ENCODE measurements at places on chromosomes 16 and 17. TPM values are rescaled to one million over a fixed set of nuclear protein-coding genes. Genes with fewer than 3 reads are reported as not detected.

GRCh38 chr17:72409405-72410002, 288.7 kb downstream of the SOX9 start:
- peaks cover 83% of the 10 kb centered on the region for H3K36me3 ChIP-seq
- H3K4me3 ChIP-seq, result no peak overlapping the region
- no peak for DNase-seq
- peaks cover 87% of the 10 kb centered on the region for H3K4me1 ChIP-seq

GRCh38 chr16:56108724-56109123, 82.6 kb upstream of the GNAO1 start:
- no peaks in the 10 kb centered on the region for H3K4me1 ChIP-seq
- no peak for DNase-seq
- no peaks in the 10 kb centered on the region for H3K36me3 ChIP-seq
- H3K27ac ChIP-seq, result no peak overlapping the region

- H3K36me3 ChIP-seq, result no peaks in the 10 kb centered on the region
- no peak overlapping the region for H3K4me3 ChIP-seq
- H3K27me3 ChIP-seq, result peaks cover 39% of the 10 kb centered on the region
These were observed 26.4 kb upstream of the TMEM220 start for GRCh38 chr17:10756185-10756584.

VAT1L gene
- not detected for total RNA-seq

CTRB2 gene
- 0.76 TPM for total RNA-seq

SRL gene
- total RNA-seq, result not detected

FNDC8 gene
- not detected for total RNA-seq

SMIM5 gene
- total RNA-seq, result 1.9 TPM
